ENCODE measurements at places on chromosomes 5 and 9.

- no peak for DNase-seq
Measured at GRCh38 chr5:120236360-120236759, 227.7 kb upstream of the PRR16 start.

DNA sequence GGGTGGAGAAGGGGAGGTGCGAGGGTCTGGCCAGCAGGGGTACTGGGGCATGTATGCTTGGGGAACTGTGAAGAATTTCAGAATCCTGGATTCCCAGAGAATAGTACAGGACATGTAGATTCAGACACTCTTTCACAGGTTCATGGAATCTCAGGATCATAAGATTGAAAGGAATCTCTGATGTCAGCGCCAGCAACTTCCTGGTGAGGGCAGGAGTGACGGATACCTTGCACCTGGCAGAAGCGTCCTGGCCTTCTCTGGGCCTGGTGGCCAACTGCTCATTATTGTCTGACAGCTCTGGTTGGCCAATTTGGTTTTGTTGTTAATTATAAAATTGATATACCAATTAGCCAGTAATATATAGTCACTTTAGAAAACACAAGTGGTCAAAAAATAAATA, 6.9 kb downstream of the GM2A start:
- DNase-seq: no peak

DNA sequence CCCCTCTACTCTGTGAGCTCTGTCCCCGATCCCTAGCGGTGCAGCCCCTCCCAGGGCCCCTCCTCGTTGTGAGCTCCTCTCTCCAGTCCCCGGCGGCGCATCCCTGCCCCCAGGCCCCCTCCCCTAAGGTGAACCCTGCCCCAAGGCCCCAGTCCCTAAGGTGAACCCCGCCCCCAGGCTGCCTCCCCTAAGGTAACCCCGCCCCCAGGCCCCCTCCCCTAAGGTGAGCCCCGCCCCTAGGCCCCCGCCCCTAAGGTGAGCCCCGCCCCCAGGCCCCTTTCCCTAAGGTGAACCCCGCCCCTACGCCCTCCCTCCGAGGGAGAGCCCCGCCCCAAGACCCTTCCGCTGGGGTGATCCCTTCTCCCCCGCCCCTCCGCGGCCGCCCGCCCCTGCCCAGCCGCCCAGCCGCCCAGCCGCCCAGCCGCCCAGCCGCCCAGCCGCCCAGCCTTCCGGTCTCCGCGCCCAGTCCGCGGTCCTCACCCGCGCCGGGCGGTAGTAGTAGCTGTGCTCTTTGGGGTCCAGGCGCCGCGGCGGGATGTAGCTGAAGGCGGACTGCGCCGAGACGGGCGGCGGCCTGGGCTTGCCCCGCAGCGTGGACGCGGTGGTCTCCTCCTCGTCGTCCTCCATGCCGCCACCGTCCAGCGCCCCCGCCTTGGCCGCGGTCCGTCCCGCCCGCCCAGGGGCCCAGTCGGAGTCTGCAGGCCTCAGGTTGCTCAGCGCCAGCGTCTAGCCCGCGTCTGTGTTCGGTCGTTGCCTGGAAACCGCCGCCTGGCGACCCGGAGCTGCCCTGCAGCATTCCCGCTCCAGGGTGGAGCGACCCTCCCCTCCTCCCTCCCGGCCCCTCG, at the start of gene CFAP90:
Gene CFAP90 (minus strand): TSS at position 739 of the 845 bp plus-strand sequence. CDS start 112 bp downstream, at position 627.
- no peak for DNase-seq

DNA sequence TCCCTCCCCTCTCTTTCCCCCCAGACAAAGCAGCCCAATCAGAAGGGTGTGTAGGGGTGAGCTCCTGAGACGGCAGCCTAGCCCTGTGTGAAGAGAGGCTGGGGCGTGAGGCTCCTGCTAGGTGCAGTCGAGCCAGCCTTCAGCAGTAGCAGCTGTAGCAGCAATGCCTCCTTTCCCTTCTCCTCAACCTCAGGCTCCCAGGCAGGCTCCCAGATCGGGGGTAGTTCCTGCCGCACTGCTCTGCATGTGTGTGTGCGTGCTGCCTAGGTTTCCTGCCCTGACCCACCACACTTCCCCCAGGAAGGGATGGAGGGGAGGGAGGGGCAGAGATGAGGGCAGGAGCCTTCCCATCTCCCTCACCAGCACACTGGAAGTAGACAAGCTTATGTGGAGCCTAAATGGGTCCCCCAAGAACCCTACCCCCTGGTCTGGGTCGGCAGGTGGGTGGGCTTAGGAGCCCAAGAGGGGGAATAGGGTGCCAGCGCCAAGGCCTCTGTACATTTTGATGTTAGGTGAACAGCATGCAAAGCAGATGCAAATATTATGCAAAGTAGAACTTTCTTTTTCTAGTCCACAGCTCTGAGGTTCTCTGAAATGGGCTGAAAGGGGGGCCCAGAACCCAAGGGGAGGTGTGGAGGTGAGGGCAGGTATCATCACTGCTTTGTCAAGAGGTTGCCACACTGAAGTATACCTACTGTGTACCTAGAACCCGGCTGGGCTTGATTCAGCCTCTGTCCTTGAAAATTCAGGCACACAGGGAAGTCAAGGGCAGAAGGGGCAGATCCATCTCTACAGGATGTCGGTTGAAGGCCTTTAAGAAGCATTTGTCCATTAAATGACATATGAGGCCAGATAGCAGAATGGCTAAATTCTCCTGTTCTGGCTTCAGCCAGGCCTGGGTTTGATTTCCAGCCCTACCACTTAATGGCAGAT, 57.8 kb downstream of the CXXC5 start:
- DNase-seq: no peak

DNA sequence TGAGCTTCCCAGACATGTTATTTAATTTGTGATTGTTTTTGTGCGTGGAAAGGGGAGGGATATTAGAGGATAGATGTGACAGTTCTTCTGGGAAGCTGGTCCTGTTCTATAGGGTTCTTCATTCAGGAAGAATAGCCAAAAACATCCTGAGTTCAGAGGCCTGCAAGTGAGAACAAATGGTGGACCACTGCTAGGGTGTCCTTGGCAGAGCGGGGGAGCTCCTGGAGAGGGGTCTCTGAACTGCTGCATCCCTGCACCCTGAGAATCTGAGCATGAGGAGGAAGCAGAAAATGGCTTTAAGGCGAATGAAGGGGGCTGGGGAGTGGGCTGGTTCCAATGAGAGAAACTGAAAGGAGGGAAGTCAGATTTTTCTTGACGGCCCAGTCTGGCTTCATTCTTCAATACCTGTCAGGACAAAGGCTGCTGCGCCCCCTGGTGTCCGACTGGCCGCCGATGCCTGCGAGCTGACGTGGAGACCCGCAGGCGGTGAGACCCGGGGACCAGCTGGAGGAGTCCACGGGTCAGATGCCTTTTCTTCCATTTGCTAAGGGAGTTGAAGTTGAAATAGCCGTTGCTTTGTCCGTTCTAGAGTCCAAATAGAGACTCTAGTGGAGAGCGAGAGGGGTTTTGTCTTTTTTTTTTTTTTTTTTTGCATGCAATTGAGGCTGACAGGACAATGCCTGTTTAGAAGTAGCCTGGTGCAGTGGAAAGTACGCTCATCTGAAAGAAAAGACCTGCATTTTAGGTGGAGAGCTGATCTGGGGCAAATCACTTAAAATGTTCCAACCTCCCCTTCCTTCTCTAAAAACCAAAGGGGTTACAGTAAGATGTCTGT, 39.5 kb upstream of the NFIB start:
- DNase-seq: no peak

DNA sequence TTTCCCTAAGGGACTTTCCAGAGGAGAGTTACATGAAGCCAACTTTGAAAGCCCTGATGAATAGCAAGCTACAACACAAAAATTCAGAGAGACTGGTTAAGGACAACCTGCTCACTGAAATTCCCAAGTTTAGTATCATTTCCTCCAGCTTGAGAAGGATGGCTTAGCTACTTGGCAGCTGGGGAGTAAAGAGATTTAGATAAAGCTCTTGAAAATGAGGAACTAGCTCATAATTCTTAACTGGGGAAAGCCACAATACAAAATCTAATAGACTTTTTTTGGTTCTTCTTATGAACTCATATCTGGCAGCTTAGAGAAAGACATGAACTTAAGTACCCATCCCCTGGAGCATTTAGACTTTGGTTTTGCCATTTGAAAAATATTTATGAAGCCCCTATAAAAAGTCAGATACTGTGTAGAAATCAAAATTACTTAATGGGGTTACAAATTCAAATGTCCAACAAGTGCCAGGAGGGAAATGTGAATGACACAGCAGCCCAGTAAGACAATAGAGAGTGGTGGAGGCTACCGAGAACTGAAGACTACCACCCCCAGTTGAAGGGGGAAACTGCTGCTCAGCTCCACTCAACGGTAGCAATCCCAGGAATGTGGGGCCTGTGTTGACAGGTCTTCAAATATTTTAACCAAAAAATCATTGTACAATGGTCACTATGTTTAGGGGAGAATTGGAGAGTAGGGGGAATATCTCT, 79.4 kb upstream of the ADRB2 start:
- no peak for DNase-seq

DNA sequence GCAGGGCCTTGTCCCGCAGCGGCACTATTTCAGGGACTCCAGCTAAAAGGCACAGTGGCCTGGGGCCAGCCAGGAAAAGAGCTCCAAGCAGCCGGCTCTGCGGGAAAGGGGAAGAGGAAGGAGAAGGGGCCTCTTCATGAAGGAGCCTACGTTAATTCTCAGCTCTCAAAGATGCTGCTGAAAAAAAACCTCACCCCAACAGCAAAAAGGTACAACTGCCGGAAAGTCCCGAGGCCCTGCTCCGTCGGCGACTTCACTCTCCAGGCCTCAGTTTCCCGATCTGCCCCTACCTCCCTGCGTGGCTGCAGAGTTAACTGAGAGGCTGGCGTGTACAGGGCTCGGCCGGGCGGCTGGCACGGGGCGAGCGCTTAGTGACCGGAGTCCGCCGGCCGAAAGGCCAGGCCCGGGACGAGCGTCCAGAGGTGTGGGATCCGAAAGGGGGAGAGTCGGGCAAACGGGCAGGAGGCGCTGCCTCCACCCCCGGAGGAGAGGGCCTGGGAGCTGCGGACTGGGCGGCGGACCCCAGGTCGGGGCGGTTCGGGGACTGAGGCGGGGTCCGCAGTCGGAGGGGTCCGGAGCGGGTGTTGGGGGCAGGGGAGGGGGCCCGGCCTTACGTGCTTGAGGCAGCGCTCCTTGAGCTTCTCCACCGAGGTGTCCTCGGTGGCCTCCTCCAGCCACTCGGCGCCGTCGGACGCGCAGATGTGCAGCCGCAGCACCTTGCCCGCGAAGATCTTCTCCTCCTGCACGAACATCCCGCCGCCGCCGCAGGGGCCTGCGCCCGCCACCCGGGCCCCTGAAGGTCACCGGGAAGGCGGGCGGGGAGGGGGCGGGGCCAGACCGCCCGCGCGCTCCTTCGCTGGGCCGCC, 529 bp downstream of the UBAC1 start:
- no peak for DNase-seq

DNA sequence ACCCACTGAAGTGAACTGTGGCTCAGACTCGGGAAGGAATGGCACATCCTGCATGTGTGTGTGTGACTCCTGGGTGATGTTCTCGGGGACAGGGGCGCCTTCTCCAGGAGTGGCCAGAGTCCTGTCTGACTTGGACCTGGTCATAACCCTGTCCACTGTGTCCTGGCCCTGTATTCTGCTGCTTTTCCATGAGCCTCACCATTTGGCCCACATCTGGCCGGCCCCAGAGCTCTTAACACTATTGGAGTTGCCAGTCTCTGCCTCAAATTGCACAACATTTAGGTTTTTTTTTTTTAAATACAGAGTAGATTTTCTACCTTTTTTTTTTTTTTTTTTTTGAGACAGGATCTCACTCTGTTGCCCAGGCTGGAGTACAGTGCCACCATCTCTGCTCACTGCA, 278.3 kb upstream of the TUT7 start:
- DNase-seq: no peak

DNA sequence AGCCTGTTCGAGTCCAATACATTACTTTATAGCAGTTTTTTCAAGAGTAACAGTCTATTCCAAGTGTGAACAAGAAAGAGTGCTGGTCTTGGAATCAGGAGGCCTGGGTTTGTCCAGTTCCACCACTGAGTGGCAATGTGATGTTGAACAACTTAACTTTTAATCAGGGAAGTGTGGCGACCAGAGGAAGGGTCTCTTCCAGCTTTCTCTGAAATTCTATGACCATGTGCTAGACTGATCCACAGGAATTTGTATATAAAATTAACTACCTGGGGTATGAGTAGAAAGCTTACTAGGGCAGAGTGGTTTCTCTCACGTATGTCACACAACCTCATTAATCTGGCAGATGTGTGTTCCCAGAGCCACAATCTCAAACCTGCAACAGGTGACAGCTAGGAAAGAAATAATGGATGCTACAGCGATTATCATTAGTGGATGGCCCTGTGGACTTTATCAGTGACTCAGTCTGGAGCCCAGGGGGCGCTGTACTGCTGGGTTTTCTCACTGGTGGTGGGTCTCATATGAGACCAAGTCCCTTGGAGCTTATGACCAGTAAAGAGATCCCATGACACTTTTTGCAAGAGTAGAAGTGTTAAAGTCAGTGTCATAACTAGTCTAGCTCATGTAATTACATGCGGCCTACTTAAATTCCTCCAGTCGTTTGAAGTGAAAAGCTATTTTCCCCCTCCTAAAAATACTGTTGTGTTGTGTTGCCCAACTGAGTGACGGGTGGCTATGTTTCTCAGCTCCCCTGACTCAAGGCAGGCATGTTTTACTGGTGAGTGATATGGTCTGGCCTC, 116.5 kb downstream of the GDNF start:
- no peak for DNase-seq

DNA sequence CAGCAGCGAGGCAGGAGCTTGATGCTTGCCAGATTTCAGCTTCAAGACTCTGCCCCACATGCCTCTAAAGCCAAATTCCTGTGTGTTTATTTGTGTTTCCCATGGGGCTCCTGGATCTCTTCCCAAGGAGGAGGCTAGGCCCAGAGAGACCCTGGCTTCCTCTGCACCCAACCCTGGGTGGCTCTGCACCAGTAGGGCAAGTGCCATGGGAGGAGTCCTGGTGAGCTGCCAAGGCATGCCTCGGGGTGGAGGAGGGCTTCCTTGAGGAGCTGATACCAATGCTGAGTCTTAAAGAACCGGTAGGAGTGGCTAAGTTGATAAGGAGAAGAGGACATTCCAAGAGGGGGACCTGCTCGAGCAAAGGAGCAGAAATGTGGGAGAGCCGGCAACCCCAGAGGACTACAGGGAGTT, 6.8 kb upstream of the TIFAB start:
- no peak for DNase-seq

- DNase-seq: no peak
Measured at GRCh38 chr5:176529741-176530141, 7.5 kb downstream of the RNF44 start.

GRCh38 chr9:106423575-106423974, 439.4 kb upstream of the ZNF462 start:
- no peak for DNase-seq

- no peak for DNase-seq
Measured at GRCh38 chr9:75938946-75939345, 48.5 kb downstream of the PCSK5 start.

DNA sequence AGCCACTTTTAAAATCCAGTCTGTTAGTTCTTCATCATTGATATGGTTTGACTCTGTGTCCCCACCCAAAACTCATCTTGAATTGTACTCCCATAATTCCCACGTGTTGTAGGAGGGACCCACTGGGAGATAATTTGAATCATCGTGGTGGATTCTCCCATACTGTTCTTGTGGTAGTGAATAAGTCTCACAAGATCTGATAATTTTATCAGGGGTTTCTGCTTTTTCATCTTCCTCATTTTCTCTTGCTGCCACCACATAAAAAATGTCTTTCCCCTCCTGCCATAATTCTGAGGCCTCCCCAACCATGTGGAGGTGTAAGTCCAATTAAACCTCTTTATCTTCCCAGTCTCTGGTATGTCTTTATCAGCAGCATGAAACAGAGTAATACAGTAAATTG, 26.9 kb upstream of the SH3TC2 start:
- DNase-seq: no peak
